ENCODE measurements at places on chromosomes 1 and 21.

GRCh38 chr1:240610636-240611035 is 1.3 kb downstream of the GREM2 start:
- no peak for DNase-seq

DNA sequence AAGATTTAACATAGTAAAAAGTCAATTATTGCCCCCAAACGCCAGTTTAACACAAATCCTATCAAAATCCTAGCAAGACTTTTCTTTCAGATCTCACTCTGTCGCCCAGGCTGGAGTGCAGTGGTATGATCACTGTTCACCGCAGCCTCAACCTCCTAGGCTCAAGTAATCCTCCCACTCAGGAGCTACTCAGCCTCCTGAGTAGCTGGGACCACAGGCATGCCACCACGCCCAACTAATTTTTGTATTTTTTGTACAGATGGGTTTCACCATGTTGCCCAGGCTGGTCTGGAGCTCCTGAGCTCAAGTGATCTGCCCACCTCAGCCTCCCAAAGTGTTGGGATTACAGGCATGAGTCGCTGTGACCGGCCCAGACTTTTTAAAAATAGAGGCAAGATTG is 4.8 kb downstream of the SNIP1 start:
- DNase-seq: no peak

GRCh38 chr21:46017148-46017547 is 35.6 kb downstream of the COL6A1 start:
- no peak for DNase-seq

- peak; percentile 77 for DNase-seq
Measured at GRCh38 chr1:31648641-31649357, 4.1 kb upstream of the PEF1 start.

- peak; percentile 28 for DNase-seq
Measured at GRCh38 chr1:41110286-41110685, 88.8 kb upstream of the SLFNL1 start.

- peak; percentile 86 for DNase-seq
Measured at GRCh38 chr1:17125756-17126237, 6.5 kb upstream of the PADI2 start.

DNA sequence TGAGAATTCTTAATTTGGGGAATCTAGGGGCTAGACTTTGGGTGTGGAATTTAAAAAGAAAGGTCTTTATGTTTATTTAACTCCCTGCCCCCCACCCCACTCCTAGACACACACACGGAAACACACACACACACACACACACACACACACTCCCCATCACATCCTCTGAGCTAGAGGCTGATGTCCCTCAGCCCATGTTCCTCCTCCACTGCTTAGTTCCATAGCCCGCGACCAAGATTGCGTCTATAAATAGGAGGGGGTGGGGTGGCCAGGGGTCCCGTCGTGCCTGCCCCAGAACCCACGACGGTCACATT is 655 bp upstream of the KIRREL1 start:
- no peak for DNase-seq

- no peak for DNase-seq
Measured at GRCh38 chr1:10928654-10929053, 83.8 kb upstream of the TARDBP start.

GRCh38 chr1:174988986-174989385 is 10.8 kb upstream of the CACYBP start:
- DNase-seq: no peak

GRCh38 chr1:174135211-174135610 is 24.1 kb upstream of the RABGAP1L start:
- DNase-seq: no peak

DNA sequence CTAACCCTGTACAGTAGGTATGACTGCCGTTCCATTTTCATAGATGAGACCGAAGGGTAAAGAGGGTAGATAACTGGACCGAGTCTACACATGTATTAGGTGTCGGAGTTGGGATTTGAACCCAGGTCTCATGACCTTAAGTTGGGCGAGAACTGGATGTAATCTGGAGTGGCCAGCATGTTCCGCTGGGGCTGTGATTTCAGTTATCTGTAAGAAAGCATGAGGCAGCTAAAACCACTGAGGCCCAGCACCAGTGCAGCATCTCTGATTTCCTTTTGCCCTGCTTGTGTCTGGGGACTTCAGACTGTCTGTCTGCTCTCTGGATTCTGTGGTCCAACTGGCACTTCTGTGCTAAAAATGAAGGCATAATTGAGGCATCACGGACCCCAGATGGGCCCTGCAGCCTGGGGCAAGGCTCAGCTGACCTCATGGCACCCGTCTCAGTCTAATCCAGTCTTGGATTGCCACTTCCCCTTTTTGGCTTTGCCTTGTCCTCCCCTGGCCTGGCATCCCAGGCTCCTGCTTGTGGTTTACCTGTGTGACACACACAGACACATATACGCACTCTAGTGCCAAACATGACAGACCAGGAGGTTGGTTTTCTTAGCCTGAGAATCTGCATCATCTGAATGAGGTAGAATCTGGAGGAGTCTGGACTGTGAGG is 180.2 kb downstream of the KIF26B start:
- no peak for DNase-seq

DNA sequence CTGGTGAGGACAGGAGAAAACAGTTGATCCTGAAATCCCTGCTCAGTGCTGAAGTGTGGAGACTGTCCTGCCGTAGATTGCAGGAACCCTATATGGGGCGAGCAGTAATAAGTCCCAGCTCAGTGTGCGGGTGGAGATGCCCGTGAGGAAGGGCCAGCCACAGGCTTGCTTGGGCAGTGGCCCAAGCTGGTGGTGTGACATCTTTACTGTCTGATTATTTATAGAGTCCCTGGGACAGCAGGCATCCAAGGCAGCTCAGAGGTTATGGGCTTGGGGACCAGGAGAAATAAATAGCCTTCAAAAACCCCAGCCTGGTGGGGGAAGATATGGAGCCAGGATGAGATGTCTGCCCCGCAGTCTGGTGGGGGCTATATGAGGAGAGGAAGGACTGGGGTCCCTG is 170.7 kb upstream of the POU3F1 start:
- no peak for DNase-seq

DNA sequence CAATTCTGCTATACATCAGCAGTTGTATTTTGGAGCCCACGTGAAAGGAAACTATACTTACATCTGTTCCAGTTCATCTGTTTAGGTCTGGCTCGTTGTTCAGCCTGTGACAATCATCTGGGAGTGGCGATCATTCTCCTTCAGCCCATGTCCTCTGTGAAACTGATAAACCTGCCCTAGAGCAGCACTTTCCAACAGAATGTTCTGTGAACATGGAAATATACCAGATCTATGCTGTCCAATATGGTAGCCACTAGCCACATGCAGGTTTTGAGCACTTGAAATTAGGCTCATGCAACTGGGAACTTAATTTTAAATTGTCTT is 24.5 kb upstream of the COQ8A start:
- DNase-seq: no peak

DNA sequence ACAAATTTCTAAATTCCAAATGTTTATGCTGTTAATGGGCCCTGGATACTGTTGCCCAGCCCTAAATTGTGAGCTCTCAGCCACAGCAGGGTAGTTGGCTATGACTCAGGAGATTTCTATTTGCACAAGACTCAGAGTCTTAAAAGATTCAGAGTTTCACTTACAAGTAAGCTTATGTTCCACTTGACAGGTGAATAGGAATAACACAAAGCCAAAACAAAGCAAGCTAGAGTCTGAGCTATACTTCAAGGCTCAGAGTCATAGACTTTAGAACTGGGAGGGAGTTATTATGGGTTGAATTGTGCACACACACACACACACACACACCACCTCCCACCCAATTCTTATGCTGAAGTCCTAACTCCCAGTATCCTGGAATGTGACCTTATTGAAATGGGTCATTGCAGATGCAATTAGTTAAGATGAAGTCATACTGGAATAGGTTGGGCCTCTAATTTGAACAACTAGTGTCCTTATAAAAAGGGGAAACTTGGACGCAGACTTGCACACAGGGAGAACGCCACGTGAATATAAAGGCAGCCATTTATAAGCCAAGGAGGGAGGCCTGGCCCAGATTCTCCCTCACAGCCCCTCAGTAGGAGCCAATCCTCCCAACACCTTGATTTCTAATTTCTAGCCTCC is 30.2 kb downstream of the PRDX6 start:
- no peak for DNase-seq

DNA sequence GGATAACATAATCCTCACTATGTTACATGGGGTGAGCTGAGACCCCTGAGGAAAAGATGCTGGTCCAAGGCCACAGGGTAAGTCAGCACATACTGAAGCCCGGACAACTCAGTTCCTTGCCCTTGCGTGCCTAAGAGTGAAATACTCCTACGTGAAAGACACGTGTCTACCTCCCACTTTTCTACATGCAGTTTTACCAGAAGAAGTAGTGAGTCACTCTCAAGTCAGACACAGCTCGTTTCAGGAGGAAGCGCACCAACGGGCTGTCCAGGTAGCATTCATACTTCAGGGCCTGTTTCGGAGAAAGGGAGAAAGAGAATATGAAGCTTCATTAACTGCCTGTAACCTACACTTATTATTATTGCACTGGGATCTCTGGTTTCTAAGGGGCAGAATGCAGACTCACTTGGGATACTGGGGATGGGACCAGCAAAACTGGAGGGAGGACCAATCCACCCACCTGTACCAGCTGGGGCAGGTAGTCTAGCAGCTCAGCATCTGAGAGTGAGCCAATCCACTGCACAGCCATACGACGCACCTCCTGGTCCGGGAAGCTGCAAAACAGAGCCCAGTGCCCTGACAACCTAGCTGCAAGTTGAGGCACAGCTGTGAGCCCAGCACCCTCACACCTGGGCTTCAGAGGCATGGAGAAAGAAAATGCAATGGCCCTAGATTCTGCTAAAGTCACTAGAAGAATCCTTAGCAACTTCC is 32.4 kb upstream of the PPP1R15B start:
- DNase-seq: no peak

- no peak for DNase-seq
Measured at GRCh38 chr1:2968471-2968881, 52.8 kb upstream of the ACTRT2 start.

DNA sequence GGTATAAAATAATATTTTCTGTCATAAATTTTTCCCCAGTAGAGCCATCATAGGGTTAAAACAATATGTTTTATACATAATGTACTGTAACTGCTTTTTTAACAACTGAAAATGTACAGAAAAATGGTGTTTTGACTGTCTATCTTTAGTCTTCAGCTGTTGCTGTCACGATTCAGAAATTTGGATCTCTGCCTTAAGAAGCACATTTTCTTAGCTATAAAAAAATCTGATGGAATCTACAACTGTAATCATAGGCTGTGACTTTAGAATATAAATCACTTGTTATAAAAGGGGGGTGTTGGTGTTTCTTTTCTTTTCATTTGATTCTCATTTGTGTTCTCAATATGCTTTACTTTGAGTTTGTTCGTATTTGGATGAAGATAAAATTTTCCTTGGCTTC is 187.5 kb downstream of the PDE4B start:
- peak; percentile 61 for DNase-seq

DNA sequence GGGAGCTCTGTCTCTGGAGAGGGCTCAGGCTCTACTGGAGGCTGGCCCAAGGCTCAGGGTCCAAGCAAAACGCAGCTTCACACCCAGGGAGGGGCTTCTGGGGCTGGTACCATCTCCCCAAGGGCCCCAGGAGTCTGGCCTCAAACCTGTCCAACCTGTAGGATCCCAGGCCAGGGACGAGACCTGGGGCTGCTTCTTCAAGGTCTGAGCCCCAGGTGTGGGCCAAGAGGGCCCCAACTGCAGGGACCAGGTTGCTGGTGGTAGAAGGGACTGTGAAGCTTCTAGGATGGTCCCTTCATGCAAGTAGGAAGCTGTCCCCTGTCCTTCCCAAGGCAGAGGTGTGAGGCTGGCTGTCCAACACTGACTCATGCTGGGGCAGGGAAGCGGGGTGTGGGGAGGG is 7.8 kb upstream of the MMEL1 start:
- DNase-seq: no peak

DNA sequence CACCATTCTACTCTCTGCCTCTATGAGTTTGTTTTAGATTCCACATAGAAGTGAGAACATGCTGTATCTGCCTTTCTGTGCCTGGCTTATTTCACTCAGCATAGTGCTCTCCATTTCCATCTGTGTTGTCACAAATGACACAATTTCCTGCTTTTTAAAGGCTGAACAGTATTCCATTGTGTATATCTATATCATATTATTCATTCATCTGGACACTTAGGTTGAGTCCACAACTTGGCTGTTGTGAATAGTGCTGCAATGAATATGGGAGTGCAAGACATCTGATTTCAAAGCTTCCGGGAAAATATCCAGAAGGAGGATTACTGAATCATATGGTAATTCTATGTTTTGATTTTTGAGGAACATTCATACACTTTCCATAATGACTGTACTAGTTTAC is 20.1 kb upstream of the DONSON start:
- DNase-seq: peak; percentile 20

GRCh38 chr1:240031009-240031408 is 60.7 kb upstream of the FMN2 start:
- no peak for DNase-seq

GRCh38 chr21:34630536-34631143 is 15.7 kb upstream of the RCAN1 start:
- peak; percentile 79 for DNase-seq

DNA sequence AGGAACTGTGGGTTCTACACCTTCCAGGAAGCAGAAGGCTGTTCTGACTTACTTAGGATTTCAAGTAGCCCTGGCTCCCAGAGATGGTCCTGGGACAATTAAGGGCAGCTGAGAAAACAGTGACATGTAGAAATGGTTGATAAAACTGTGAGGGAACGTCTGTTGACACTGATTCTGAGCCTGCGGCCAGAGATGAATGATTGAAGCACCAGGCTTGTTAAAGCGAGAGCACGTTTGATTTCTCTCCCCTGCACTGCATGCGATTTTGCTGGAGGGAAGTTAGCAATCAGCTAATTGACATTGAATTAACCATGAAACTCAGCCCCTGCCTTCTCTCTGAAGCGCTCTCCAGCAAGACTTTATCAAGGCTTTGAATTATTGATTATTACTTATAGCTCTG is 29.9 kb upstream of the POU3F1 start:
- DNase-seq: no peak

DNA sequence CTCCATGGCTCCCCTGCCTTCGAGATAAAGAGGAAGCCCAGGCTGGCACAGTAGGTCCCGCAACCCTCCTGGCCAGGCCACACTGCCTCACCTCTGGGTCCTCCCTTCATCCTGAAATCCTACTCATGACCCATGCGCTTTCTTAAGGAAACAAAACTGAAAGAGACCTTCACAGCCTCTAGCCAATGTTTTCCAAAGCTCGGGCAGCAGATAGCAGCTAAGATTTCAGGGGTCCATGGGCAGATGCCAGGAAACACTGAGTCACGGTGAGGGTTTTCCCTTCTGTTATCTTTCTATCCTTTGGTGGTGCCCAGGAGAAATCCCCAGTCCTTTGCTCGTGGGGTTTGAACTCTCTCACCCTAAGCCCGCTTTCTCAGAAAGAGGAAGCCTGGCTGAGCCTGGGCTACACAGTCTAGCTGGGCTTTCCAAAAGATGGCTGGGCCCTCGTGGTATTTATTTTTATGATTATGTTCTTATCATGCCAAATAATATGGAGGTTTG is 26.6 kb downstream of the TTC39A start:
- no peak for DNase-seq

DNA sequence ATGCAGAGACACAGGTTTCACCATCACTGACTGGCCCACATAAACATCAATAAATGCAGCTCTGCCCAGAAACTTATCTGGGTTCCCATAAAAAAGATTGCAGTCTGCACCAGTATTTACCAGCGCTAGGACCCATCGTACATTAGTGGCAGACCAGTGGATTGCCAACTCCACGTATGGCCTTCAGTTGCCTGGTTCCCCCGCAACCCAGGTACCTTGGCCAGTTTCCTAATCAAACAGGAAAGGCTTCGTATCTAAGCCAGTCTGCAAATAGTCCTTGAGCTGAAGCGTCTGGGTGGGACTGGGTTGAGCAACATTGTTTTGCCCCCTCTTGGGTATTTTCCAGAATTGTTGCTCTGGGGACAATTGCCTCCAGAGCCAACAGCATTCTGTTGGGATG is 1639.3 kb downstream of the MRPL39 start:
- DNase-seq: no peak

Measured in muscle of leg (tissue), 16 donors.